ENCODE measurements at places on chromosomes 13 and 19.

DNA sequence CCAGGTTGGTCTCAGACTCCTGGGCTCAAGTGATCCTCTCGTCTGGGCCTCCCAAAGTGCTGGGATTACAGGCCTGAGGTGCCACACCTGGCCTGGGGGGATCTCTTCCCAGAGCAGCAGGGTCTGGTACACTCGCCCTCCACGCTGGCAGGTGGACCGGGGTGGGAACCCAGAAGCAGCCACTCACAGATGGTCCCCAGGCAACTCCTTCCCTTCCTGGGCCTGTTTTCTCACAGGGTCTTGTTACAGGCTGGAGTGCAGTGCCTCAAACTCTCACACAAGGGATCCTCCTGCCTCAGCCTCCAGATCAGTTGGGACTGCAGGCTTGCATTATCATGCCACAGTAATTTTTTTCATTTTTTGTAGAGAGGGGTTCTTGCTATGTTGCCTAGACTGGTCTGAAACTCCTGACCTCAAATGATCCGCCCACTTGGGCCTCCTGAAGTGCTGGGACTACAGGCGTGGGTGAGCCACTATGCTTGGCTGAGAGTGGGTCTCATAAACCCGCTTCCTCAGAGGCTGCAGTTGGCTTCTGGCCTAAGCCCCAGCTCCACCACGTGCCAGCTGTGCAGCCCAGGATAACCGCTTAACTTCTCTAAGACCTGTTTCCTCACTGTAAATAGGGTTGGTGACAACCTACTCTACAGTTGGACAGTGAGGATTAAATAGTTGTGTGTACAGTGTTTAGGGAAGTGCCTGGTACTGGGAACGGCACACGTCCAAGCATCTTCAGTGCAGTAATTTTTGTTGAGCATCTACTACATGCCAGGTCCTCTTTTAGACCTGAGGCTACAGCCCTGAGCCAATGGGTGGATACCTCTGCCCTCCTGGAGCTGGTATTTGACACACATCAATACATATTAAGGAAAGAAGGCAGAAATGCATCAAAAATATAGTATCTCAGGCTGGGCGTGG is 871 bp upstream of the CCER2 start:
- DNase-seq, result no peak

GRCh38 chr13:30153545-30154426 is 153.6 kb downstream of the KATNAL1 start:
- no peak for DNase-seq

- DNase-seq, result peak; percentile 66
Observed at GRCh38 chr19:1259206-1259875, 9.8 kb upstream of the CIRBP start.

GRCh38 chr19:9650345-9650744 is 24.6 kb downstream of the ZNF562 start:
- DNase-seq, result no peak

DNA sequence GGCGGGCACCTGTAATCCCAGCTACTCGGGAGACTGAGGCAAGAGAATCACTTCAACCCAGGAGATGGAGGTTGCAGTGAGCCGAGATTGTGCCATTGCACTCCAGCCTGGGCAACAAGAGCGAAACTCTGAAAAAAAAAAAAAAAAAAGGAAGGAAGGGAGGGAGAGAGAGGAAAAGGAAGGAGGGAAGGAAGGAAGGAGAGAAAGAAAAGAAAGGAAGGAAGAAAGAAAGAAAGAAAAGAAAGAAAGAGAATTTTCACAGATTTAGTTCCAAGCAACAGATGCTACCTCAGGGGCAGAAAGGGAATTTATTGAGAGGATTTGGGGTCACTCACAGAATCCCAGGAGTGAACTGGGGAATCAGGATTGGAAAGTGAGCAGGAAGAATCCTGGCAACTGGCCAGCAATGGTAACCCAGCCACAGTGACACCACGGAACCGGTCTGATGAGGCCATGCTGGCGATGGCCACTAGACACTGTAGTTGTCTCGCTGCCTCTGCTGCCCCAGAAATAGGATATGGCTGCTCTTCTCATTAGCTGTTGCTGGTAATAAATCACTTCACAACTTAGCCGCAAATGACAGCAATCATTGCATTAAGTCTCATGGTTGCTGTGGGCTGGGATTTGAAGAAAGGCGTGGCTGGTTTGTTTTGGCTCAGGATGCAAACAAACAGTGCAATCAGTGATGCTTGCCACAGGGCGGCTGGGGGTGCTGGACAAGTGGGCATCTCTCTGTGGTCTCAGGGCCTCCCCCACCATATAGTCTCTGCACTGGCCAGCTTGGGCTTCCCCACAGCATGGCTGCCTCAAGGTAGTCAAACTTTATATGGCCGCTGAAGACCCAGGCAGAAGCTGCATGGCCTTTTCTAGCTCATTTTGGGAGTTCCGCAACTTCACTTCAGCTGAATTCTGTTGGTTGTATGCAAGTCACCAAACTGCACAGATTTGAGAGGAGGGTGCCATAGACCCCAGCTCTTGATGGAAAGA is 5.2 kb upstream of the BCAM start:
- DNase-seq, result no peak

DNA sequence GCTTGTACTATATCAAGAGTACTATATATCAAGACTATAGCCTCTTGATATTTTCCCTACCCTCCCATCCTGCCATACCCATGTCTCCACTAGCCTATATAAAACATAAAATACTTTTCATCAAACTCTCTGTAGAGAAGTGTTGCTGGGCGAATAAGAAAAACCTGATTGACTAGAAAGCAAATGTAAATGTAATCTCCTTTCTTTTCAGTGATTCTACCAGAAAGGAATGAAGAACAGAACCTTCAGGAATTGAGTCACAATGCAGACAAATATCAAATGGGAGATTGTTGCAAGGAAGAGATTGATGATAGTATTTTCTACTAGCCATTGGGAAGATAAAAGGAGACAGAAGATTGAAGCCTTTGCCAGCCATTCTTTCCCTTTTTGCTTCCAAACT is 89.2 kb downstream of the KCNRG start:
- no peak for DNase-seq
